Esophagus squamous epithelium (tissue), 5 donors: ENCODE measurements at places on chromosomes 4 and X.

GRCh38 chrX:149365061-149365460, 140.0 kb downstream of the IDS start:
- no peak for DNase-seq

- no peak for DNase-seq
These were observed 129.9 kb upstream of the SLITRK2 start for GRCh38 chrX:145687707-145688106.

GRCh38 chr4:89254847-89255246, 52.8 kb downstream of the GPRIN3 start:
- no peak for DNase-seq

DNA sequence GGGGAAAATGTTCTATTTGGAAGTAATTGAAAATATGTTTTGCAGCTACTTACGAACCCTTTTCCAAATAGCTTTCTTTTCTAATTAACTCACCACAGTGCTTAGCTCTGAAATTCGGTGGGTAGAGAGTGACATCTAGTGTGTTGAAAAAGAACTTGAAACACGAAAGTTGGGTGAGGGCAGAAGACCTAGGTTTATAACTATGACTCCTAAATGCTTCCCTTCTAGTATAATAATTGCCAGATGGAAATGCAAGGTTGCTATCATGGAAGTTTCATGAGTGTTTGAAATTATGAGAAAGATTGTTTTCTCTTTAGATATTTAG, 77.3 kb upstream of the NOCT start:
- no peak for DNase-seq

- DNase-seq = no peak
These were observed 17.6 kb upstream of the WFS1 start for GRCh38 chr4:6252051-6252450.

DNA sequence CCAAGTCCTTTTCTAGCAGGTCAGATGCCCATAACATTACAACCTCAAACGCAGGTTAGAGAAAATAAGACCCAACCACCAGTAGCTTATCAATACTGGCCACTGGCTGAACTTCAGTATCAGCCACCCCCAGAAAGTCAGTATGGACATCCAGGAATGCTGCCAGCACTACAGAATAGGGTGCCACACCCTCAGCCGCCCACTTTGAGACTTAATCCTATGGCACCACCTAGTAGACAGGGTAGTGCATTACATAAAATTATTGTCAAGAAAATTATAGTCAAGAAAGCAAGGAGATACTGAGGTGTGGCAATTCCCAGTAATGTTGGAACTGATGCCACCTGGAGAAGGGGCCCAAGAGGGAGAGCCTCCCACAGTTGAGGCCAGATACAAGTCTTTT, 19.9 kb upstream of the TRIM61 start:
- DNase-seq = no peak

DNA sequence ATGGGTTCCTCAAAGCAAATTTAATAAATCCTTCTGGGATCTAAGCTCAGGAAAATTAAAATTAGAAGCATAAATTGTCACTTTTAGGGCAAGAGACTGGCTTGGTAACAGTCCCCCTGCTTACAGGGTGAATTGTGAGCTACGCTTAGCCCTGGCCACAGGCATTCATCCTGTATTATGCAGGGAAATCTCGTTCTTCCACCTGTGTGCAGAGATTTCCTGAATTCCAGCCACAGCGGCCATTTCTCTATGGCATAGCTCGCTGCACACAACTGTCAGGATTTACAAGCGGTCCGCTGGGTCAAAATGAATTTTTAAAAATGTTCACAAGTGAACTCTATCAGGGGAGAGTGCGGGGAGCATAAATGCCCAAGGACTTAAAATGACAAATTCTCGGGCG, 111.9 kb downstream of the DCTD start:
- no peak for DNase-seq

DNA sequence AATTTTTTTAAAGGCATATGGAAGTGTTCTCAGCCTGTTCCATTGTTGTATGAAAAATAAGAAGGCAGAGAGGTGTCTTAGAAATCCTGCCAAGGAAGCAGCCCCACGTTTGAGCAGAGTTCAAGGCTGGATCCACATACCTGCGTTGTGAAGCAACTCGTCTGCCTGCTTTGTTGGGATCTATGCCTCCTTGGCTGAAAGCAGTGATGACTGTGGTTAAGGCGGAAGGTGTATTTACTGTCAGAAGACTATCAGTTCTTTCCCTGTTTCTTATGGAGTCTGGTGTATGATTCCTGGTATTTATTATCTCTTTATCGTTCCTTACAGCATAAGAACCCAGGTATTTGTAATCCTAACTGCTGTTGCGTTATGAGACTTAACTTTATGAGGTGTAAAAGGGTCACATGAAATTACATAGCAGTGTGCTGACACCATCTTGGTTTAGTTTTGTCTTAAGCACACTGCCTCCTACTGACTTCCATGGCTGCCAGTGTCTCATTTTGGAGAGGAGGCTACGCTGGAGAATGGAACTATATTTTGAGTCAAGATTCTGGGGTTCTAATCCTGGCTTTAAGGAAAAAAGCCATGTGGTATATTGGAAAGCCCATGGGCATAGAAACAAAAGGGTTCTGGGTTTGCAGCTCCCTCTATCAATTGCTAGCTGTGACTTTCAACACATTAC, 3.1 kb upstream of the MSMO1 start:
- no peak for DNase-seq

- DNase-seq = no peak
These were observed 99.0 kb downstream of the ANOS1 start for GRCh38 chrX:8632924-8633323.

DNA sequence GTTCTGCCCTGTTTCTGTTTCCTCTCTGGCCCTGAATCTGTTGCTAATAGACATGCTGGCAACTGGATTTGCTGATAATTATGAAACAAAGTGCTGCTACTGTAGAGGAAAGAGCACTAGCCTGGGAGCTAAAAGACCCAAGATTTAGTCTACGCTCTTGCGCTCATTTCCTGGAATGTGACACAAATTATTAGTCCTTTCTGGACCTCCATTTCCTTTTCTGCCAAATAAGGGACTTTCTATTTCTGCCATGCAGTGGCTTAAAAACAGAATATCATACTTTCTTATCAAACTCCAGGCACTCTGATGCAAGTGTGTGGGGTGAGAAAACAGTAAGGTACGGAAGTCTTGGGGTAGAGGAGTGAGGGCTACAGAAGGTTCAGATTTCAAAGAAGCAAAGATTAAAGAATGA, 48.3 kb upstream of the GPR174 start:
- no peak for DNase-seq

DNA sequence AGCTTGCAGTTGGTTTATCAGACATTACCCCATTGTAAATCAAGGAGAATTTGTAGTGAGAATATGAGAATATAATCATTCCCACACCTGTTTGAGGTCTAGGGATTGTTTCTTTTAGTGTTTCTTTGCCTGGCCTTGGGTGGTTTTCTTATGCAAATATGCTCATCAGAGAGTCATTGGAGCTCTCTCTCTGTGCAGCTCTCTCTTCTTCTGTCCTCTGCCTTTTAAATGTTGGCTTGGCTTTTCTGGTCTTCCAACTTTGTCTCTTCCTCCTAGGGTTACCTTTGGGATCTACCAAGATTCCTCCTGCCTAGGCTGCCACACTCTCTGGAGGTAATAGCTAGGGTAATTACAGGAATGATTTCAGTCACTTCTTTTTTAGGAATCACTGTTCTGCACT, 102.3 kb upstream of the ARSJ start:
- no peak for DNase-seq

- no peak for DNase-seq
These were observed 43.4 kb upstream of the SEC24B start for GRCh38 chr4:109390115-109390768.

- no peak for DNase-seq
These were observed 25.5 kb upstream of the MORC4 start for GRCh38 chrX:107025545-107025944.

- no peak for DNase-seq
These were observed 68.1 kb upstream of the FTHL17 start for GRCh38 chrX:31139961-31140360.

- DNase-seq = peak; percentile 21
These were observed 920 bp downstream of the SETD7 start for GRCh38 chr4:139554893-139555704.

DNA sequence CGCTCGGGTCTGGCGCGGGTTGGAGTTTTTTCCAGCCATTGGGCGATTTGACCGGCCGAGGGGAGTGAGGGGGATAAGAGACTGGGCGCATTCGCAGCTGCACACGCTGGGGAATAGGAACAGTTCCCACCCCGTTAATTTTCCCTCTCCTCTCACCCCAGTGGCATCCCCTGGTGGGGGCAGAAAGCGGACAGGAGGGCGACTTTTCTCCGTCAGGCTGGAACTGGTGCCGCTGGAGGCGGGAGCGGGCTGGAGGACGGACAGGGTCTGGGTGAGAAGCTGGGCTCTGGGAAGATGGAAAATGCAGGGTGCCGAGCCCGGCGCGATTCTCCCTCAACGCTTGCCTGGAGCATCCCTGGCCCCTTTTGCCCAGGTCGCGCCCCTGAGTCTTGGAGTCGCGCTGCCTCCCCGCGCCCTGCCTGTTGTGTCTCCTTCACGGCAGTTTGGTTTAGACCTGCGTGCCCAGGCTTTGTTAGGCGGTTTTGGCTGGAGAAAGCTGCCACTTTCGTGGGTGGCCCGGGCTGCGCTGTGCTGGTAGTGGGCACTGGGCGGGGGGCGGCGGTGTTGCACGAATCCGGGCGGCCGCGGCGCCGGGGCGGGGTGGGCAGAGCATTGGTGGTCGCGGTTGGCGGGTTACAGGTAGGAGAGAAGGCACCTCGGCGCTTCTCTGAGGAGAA, 2.0 kb downstream of the ADGRL3 start:
- no peak for DNase-seq

DNA sequence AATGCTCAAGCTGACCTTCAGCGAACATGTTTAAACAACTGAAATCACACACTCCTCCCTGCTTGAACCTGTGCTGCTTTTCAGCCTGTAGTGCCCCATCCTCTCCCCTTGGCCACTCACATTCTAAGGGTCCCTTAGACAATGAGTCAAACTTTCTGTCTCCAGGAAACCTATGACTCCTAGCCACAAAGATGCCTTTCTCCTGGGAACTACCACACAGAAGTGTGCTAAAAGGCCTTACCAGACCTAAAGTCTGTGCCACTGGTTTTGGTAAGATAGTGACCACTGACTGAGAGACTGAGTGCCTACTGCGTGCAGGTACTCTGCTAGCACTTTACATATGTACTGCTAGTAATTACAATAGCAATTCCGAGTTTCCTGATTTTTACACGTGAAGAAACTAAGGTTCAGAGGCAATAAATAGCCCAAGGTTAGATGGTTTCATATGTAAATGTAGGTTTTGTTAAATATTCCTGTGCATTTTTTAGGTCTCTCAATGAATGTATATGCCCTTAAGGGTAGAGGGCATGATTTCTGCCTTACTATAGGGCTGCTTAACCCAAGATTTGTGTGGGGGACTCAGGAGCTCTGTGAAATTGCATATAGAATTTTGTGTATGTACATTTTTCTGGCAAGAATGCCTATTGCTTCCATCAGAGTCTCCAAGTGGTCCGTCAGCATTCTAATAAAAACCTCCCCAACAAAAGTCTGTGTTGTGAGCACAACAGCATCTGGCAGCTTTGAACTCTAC, 71.1 kb downstream of the NSG1 start:
- DNase-seq = no peak

GRCh38 chr4:2745981-2746806, 9.9 kb downstream of the TNIP2 start:
- DNase-seq = peak; percentile 55

DNA sequence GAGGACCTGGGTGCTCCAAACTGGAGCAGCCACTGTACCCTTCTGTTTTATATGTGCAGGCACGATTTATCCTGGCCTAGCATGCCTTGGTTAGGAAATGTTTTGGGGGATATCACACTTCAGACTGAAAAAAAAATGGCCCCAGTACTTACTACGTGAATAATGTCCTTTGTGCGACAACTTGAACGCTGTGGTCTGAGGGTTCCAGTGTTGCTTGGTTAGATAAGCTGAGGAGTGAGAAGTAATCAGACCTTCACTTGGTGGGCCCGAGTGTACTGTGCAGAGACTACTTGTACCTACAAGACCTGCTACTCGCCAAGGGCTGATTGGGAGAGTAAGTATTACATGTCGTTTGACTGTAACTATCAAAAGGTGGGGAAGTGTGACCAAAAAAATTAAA, 678 bp downstream of the DNAAF6 start:
- no peak for DNase-seq

DNA sequence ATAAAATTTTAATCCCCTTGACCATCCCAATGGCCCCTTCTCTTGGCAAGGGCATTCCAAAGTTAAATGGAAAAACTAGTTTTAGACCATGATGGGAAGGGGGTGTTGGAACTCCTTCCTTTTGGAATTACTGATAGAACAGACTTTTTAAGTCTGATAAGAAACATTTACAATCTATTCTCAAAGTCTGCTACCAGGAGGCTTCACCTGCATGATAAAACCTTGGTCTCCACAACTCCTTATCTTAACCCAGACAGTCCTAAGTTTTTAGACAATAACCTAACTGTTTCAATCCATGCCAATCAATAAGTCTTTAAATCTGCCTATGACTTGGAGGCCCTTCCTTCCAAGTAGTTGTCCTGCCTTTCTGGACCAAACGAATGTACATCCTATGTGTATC, 63.9 kb upstream of the PGRMC2 start:
- DNase-seq = no peak

GRCh38 chr4:73740353-73740778, at the start of gene CXCL8:
Gene CXCL8 (plus strand): TSS chr4:73740569. CDS start chr4:73740659, 90 bp downstream.
- DNase-seq = no peak

- no peak for DNase-seq
These were observed 147.0 kb downstream of the AFAP1 start for GRCh38 chr4:7792616-7793015.

GRCh38 chr4:56760183-56760582, 61.3 kb downstream of the SPINK2 start:
- no peak for DNase-seq

DNA sequence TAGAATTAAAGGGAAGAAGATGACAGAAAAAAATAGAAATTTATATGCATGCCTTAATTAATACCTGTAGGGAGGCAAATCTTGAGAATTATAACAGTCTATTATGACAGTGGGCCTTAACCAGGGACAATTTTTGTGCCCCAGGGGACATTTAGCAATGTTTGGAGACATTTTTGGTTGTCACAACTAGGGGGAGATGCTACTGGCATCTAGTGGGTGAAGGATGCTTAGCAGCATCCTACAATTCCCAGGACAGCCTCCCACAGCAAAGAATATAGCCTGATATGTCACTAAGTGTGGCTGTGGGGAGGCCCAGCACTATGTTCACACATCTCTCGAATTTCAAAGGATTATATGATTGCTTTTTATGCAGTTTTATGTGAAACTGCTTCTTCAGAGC, 10.5 kb downstream of the GPR82 start:
- DNase-seq = no peak

- no peak for DNase-seq
These were observed 30.8 kb upstream of the CXCL8 start for GRCh38 chr4:73709451-73710033.

DNA sequence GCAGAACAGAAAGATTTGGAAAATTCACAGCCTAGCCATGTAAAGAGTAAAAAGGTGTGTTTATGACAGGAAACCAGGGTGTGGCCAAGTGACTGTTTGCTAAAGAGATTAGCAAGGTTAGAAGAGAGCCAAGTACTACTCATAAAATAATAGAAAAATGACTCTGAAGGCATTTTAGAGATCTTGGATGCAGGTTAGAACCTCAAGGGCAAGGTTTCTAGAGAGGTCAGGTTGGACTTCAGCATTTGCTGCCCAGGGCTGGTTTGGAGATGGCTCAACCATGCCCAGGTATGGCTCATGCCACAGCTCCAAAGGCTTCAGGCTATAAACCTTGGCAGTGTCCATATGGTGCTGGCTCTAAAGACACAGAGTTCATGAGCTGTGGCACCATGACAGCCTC, 40.6 kb upstream of the ADGRA3 start:
- no peak for DNase-seq
